ENCODE measurements at places on chromosomes 4 and X.

GRCh38 chr4:147651563-147651962 lies 32.4 kb downstream of the PRMT9 start:
- DNase-seq, result no peak

DNA sequence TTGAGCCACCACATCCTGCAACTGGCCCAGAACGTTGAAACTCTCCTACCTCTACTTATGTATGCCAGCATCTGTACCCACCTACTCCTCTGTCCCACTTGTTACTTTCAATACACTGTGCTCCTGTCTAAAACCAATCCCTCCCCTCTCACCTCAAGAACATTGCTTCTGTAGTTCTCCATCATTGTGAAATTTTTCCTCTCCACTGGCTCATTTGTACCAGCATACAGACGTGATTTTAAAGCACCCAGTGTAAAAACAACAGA lies 25.5 kb upstream of the USO1 start:
- DNase-seq, result no peak

DNA sequence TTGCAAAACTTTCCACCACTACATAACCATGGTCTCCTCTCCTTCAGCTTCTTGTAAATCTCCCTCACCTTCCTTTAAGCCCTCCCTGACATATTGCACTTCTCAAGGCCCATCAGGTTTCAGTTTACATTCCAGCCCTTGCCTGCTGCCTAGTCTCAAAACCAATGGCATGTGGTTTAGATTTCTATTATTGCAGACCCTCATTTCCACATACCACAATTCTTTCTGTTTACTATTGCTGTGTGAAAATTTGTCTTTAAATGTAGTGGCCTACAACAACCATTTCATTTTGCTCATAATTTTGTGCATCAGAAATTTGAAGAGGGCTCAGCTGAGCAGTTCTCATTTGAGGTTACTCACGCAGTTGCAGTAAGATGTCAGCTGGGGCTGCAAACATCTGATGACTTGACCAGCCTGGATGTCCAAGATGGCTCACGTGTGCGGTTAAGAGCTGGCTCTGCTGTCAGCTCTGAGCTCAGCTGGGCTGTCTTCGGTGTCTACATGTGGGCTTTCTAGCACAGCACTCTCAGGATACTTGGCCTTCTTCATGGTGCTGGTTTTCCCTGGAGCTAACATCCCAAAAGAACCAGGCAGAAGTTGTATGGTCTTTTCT lies 29.9 kb upstream of the SOD3 start:
- no peak for DNase-seq

DNA sequence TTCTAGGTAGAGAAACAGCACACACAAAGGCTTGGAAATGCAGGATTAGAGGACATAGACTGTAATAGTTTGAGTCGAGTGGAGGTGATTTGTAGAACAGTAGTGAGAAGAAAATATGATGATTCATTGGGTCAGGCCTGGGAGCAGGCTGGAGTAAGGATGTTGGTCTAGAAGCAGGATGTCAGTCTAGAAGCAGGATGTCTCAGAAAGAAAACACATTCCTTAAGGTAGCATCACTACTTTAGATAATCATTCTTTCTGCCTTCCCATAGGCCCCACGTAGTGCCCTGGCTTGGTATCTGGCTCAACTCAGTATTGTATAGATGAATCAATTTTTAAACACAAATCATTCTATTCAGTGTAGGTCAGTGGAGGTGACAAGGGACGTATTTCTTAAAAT lies 11.2 kb upstream of the DACH2 start:
- DNase-seq, result no peak

Data from glutamatergic neuron (in vitro differentiated cells).